ENCODE measurements at places on chromosomes 11 and 22.

GRCh38 chr11:8342821-8343681, 79.4 kb upstream of the LMO1 start:
- DNase-seq, result no peak

DNA sequence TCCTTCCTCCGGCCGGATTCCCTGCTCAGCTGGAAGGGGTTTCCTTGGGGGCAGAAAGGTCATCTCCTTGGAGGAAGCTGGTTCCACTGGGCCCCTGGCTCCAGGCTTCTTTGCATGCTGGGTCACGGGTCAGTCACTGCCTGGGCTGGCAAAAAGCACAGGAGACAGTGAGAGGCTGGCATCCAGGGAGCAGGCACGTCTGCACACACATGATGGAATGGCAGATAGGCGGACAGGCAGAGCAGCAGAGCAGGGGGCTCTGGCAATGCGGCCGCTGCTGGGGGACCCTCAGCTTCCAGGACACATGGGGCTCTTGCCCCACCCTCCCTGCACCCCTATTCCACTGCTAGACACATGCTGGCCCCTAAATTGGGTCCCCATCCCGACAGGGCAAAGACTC, 40.4 kb downstream of the C11orf58 start:
- DNase-seq, result no peak

DNA sequence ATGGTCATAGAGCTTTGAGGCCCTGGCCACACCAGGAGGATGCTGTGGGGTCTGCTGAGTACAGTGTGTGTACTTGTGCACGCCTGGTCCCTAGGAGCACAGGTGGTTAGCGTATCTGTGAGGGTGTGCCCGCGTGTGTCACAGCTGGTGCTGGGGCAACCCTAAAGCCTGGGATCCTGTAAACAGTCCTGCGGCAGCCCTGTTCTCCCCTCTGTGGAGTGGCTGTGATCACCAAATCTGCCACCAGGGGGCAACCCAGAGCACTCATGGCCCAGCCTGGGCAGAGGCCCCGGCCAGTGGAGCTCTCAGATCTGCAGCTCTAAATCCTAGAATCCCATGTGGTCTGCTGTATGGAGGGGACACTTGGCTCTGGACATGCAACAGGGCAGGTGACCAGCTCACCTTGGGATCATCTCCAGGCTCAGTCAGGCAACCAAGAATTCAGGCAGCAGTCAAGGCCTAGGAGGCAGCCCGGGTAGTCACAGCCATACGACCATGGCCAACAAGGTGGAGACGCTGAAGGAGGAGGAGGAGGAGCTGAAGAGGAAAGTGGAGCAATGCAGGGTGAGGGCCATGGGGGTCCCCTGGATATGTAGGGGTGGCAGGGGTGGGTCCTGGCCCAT, 3.9 kb downstream of the SH3BP1 start:
- DNase-seq, result peak; percentile 10

DNA sequence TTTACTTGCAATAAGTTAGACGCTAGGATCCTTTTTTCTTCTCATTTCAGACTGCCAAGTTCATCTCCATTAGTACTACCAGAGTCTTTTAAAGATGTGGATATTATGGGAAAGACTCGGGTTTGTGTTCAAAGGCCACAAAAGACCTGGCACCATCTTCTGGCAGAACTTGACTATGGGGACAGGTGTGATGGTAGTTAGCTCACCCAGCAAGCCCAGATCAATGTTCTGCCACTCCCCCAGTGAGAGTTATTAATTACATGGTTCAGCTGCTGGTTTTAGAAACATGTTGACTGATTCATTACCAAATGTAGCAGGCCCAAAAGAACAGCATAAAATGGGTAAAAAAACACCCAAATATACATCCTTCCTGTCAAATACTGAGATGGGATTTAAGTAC, 333.5 kb upstream of the PITPNB start:
- peak; percentile 45 for DNase-seq

DNA sequence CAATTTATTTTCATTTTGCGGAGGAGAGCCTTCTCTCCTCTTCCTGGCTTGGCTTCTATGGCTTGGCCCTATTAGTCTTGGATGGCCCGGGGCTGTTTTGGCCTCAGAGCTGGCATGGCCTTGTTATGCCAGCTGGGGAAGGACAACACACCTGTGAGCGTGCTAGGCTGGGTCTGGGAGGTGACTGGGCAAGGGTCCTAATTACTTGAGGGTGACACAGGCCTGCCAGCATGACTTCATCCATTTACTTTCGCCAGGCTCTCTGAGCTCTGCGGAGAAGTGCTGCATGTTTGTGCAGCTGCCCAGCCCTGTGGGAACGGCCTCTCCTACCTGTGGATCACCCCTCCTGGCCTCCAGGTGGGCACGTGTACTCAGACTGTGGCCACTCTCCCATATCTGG, 153.6 kb downstream of the SNX19 start:
- no peak for DNase-seq

- DNase-seq, result peak; percentile 67
Observed at GRCh38 chr11:36073411-36074203, 129.7 kb downstream of the LDLRAD3 start.

All from NCI-H446 treated with DMSO at 0.1 percent for 48 hours (cell line).